Fibroblast of the conjunctiva (primary cell): ENCODE measurements at places on chromosomes 3 and 15.

GRCh38 chr3:40278791-40279190 lies 30.7 kb upstream of the EIF1B start:
- no peak for DNase-seq

DNA sequence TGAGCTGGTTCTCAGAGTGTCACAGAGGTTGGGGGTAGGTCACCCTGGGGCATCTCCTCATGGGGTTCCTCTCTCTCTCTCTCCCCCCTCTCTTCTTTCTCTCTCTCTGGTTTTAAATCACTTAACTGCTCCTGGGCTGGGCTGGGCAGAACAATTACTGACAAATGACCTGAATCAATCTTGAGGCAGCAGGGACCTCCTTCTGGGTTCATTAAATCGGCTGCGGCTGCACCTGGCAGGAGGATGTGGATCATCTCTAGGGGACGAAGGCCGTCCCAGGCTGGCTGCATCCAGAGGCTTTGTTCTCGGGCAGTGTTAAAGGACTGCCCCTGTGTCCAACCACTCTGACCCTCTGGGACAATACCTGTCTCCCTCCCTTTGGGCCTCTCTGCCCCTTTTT lies 143.1 kb downstream of the TLE3 start:
- DNase-seq, result no peak

DNA sequence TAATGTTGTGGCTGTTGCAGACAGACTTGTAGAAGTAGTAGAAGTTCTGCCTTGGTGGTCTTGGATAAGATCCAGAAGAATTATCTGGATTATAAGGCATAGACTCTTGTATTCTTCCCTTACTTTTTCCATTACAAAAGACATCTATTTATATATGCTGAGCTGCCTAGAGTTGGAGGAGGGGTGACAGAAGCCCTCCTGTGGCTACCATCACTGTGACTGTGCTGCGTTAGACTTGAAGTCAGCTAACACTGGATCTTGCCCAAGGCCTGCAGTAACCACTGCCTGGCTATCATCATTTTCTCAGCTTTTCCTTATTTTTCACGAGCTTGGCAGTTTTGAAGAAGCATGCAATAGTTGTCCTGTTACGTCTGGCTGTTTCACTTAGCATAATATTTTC lies 684.8 kb upstream of the BCHE start:
- DNase-seq, result no peak

DNA sequence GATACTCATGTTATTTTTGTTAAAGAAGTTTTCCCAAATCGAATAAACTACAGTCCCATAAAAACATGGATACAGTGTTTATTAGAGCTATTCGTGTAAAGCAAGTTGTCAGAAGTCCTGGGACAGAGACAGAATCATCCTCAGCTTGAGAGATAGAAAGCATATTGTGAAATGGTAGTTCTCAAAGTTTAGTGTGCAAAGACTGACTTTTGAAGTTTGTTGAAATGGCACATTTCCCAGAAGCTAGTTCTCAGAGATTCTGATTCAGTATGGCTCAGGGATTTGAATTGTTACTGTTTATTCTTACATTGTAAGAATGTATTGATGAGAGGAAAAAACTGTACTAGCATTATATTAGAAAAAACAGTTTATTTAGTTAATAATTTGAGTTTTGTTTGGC lies 22.1 kb downstream of the GABRR3 start:
- DNase-seq, result peak; percentile 43

DNA sequence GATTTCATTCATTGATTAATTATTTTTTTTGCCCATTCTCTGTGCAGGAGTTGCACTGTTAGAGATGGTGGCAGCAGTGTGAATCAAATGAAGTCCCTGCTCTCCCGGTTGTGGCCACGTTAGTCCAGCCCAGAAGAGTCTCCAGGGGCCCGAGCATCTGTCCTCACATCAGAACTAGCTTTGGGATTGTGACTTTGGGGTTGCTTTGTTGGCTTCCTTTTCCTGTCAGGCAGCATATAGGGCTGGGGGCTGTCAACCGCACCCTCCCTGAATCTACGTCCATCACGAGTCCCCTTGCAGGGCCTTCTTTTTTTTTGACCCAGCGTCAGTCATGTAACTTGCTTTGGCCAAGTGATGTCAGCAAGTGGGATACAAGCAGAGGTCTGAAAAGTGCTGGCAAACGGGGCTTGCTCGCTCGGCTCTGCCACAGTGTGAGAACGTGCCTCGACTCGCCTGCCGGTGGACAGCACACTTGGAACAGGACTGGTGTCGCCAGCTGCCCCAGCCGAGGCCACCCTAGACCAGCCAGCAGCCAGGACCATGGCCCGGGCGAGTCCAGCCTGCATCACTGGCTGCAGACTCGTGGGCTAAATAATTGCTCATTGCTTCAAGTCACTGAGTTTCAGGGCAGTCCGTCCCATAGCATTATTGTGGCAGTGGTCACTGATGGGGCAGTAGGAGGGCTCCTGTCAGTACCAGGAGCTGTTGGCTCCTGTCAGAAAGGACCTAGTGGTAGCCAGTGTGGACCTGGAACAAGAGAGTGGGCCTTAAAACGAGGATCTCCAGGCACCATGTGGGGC lies 151.6 kb upstream of the MEF2A start:
- DNase-seq, result no peak

- DNase-seq, result no peak
These were observed 82.2 kb downstream of the PCCB start for GRCh38 chr3:136332302-136332701.

- DNase-seq, result no peak
These were observed 413.5 kb upstream of the C2CD4B start for GRCh38 chr15:62578546-62578945.

DNA sequence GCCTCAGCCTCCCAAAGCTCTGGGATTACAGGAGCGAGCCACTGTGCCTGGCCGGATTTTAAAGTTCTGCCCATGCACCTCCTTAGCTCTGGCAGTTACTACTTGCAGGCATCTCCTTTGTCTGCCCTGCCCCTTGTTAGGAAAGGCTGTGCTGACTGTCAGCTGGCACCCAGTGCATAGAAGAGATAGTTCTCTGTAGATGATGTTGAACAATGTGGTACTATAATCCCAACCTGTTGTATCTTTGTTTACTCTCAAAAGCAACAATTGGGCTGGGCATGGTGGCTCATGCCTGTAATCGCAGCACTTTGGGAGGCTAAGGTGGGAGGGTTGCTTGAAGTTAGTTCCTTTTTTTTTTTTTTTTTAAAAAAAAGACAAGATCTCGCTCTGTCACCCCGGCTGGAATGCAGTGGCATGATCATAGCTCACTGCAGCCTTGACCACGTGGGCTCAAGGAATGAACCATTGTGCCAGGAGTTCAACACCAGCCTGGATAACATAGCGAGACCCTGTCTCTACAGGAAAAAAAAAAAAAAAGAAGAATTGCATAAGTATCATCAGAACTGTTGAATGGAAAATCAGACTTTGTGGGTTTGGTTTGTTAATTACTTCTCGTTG lies 30.6 kb downstream of the FLNB start:
- DNase-seq, result no peak

DNA sequence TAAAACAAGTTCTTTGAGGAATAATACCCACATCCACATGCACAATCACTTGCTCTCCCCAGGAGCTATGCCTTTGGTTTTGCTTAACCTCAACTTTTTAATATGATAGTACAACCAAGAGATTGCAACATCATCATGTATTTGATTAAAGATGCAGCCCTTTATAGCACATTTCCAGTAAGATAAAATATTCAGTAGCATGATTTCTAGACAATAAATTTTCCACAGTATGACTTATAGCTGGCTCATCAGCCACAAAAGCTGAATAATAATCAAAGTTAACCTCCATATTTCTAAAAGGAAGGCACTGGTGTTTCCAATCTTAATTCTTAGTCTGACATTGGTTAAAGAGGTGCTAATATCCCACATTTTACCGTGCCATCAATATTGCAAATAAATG lies 622.5 kb downstream of the TBL1XR1 start:
- no peak for DNase-seq

DNA sequence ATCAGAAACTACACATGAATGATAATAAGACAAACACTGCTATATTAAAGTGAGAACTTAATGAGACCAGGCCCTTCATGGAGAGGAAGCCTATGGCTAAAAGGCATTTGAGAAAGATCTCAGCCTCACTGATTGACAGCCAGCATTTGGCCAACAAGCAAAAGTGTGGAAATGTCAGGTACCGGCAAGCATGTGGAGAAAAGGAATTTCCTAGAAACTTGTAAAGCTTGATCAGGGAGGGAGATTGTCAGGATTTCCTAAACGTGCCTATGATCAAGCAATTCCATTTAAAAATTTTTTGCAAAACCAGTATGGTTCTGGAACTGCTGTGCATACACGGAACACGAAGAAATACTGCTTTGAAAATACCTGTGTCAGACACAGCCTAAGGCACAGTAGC lies 220.3 kb upstream of the ATP10A start:
- no peak for DNase-seq

DNA sequence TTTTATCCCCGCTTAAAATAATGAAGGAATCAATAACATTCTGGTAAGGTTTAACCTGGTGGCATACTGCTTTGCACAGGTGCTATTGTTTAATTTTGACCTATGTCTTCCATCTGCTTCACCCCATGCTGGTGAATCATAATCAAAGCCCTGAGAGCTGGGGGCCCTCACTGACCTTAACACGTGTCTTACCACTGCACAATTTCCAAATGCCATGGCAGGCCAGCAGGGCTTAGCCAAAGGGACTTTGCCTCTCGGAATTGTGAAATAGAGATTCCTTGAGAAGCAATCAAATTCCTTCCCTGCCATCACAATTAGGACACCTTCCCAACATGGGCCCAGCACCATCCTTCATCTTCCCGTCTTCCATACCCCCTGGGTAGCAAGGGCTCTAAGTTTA lies 242.6 kb upstream of the THBS1 start:
- DNase-seq, result no peak

GRCh38 chr3:59311231-59311630 lies 261.4 kb upstream of the CFAP20DC start:
- DNase-seq, result no peak

GRCh38 chr15:101048176-101048575 lies 129.0 kb downstream of the LRRK1 start:
- DNase-seq, result no peak

- no peak for DNase-seq
These were observed 196.1 kb upstream of the TLE3 start for GRCh38 chr15:70293591-70294470.

GRCh38 chr15:39414201-39414600 lies 166.7 kb upstream of the THBS1 start:
- DNase-seq, result no peak

DNA sequence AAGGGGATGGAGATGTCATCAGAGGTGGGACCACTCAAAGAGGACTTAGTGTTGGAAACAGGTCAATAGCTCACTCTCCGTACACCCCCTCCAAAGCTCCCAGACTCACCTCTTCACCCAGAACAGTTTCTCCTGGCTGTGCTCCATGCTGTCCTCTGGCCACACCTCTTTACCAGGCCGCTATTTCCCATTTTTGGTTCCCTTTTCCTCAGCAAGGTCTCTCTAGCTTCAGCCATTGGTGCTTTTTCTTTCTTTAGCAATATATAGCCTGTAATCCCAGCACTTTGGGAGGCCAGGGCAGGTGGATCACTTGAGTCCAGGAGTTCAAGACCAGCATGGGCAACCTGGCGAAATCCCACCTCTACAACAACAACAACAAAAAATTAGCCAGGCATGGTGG lies 123.6 kb upstream of the SMAD3 start:
- no peak for DNase-seq

- DNase-seq, result no peak
These were observed 64.0 kb upstream of the CPOX start for GRCh38 chr3:98657457-98657856.

DNA sequence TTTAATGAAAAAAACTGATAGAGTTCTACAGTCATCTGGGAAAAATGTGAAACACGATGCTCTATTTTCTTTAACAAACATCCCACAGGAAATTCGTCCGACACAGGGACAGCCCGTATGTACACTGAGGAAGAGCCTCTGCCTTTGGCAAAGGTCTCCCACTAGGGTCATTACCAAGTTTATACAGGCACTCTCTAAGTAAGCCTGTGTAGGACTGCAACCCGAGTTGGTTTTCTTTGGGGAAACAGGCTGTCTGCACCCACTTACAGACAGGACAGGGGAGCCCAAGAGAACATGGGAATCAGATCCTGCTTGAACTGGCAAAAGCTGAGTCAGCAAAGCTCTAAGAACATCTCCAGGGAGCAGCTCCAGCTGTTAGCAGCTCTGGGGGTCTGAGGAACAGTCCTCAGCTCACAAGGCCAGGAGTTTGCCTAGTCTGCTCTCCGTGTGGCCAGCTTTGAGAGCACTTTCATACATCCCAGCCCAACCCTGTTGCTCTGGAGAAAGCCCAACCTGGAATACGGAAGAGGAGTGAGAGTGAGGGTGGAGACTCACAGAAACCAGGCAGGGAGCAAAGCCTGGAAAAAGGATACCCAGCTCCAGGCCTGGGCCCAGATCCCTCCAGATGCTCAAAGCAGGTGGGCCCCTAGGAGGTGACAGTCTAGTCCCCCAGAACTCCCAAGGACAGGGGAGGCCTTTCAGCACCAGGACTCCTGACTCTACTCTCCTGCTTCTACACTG lies 1.9 kb downstream of the TBC1D2B start:
- DNase-seq, result peak; percentile 78

GRCh38 chr3:80338366-80338765 lies 570.6 kb upstream of the ROBO1 start:
- DNase-seq, result peak; percentile 12

DNA sequence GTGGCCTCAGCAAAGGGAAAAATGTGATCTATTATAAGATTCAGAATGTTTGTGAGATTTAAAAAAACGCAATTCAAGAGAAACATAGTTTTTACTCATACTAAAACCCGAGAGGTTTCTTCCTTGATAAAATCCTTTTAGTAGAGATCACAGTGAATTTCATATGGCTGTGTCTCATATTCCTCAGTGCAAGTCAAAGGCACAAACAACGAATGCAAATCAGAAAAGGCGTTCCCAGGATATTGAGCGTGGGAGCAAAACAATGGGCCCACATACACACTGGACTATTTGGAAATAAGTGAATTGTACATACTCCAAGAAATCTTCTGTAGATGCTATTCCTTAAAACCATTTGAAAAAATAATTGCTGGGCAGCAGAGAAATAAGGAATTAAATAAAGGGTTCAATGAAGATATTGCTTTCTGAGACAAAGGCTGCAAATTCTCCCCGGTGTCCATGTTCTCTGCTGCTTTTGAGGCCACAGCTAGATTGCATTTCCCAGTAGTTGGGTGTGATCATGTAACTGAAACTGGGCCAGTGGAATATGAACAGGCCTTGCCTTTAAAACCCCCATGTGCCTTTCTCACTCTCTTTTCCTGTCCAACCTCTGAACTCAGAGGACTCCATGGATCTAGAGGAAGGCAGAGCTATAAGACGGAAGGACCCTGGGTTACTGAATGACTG lies 144.6 kb upstream of the TBL1XR1 start:
- DNase-seq, result no peak
